ENCODE measurements at places on chromosomes 6 and 20. TPM values are rescaled to one million over a fixed set of nuclear protein-coding genes. Genes with fewer than 3 reads are reported as not detected.

Gene SCUBE3
- 2.4 TPM for polyA plus RNA-seq

GRCh38 chr6:37007340-37008043 lies 2.0 kb downstream of the FGD2 start:
- no peak overlapping the region for H3K27ac ChIP-seq
- peak overlapping the region; percentile 9 for H3K4me3 ChIP-seq
- H3K4me1 ChIP-seq, result peaks cover 6% of the 10 kb centered on the region
- DNase-seq, result no peak

DNA sequence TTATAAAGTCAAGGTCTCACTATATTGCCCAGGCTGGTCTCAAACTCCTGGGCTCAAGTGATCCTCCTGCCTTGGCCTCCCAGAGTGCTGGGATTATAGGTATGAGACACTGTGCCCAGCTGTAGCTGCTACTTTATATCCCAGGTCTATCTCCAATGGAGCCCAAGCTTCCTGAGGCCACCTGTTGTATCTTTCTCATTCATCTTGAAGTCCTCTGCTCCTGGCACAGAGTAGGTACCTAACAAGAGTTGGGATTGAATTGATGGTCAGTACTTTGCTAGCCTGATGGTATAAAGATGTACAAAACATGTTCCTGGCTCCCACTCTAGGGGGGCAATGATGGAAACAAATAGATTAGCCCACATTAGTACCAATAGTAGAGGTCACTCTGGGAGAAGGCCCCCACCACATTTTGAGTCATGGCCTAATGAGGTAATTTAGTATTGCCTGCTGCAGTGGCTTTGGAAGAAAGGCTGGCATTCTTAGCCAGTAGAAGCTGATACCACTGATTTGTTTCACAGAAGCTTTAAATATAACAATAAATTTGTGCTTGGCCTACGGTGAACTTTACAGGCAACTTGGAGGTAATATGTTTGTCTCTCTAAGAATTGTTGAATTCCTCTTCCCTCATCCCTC lies 5.4 kb downstream of the PTPN1 start:
- no peak for DNase-seq
- peaks cover 93% of the 10 kb centered on the region for H3K4me1 ChIP-seq

GRCh38 chr20:56200456-56200855 lies 48.1 kb upstream of the MC3R start:
- DNase-seq, result no peak
- H3K4me3 ChIP-seq, result no peak overlapping the region
- H3K36me3 ChIP-seq, result no peaks in the 10 kb centered on the region
- no peaks in the 10 kb centered on the region for H3K4me1 ChIP-seq
- H3K27me3 ChIP-seq, result no peaks in the 10 kb centered on the region

DNA sequence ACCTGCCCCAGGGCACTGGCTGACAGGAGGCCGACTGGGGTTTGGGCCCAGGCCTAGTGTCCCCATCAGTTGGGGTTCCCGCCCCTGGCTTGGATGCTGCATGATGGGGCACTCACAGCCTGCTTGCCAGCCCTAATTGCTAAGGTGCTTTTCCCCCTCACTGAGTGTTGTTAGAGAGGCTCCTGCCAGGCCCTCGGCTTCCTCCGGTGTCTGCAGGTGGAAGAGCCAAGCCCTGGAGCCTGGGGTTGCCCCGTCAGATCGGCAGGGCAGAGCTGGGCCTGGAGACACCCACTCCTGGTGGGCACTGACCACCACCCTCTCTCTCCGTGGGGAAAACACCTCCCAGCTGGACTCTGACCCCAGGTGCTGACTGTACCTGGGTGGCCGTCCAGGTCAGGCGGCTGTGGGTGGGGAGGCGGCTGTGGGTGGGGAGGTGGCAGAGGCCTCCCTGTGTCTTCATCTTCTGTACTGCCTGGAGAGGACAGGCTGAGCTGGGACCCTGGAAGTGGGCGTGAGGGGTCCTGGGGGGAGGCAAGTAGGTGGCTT lies 6.0 kb upstream of the CABLES2 start:
- H3K27me3 ChIP-seq, result no peaks in the 10 kb centered on the region
- peaks cover 5% of the 10 kb centered on the region for H3K4me1 ChIP-seq

GRCh38 chr20:21241406-21241805 lies 61.7 kb upstream of the XRN2 start:
- H3K4me3 ChIP-seq, result no peak overlapping the region
- H3K27ac ChIP-seq, result no peak overlapping the region
- H3K36me3 ChIP-seq, result no peaks in the 10 kb centered on the region
- no peak for DNase-seq
- no peaks in the 10 kb centered on the region for H3K27me3 ChIP-seq

DNA sequence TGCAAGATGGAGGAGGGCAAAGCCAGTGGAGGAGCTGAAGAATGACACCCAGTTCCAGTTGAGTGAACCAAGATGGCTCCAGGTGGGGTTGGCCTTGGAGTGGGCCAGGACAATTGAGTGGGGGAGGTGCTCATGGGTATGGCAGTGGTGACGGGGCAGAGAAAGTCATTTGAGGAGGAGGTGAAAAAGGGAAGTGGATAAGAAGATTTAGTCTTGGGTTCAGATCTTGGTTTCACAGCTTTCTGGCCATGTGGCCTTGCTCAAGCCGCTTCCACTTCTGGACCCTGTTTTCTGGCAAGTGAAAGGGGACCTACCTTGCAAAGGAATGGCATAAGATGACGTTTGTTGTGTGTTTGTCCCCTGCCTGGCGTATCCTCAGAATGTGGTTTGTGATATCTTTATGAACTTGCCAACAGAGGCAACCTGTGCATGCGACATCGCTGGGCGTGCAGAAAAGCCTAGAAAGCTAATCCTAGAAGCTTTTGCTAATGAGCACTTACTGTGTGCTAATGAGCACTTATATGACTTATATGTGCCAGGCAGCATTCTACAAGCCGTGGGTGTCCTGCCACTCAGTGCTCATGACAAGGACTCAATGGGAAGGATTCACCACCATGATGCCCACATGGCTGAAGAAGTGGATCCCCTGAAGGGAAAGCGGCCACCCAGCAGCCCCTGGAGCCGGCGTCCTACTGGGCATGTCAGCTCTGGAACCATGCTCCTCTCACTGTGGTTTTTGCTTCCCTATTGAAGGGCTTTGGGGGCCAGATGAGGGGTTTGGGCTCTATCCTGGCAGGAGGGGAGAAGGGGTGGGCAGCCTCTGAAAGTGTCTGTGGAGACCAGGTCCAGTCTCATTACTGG lies 23.6 kb upstream of the STX16 start:
- H3K4me1 ChIP-seq, result peaks cover 2% of the 10 kb centered on the region
- H3K4me3 ChIP-seq, result no peak overlapping the region
- no peaks in the 10 kb centered on the region for H3K36me3 ChIP-seq
- H3K27ac ChIP-seq, result no peak overlapping the region

DNA sequence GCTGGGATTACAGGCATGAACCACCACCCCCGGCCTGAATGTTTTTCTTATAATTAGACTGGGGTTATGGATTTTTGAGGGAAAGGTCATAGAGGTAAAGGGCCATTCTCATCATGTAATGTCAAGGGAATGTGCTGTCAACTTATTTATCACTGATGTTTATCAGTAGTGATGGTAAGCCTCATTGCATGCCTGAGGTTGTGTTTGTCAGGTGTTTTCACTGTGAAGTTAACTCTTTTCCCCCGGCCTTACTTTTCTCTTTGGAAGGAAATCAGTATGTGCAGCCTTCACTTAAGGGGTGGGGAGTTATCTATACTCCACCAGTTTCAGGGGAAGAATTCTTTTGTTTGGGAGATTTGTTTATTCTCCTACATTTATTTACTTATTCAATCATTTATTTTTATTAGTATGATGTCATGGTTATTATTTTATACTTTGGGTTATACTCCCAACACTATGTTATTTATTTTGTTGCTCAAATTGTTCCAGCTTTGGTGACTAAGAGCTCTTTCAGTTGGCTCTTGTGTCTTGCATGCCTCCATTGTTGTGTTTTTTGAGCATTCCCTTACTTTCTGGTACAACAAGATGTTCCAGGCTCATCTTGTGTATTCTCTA lies 2.8 kb upstream of the SLC17A5 start:
- H3K4me1 ChIP-seq, result no peaks in the 10 kb centered on the region
- H3K27me3 ChIP-seq, result no peaks in the 10 kb centered on the region
- H3K36me3 ChIP-seq, result no peaks in the 10 kb centered on the region
- no peak for DNase-seq
- H3K4me3 ChIP-seq, result no peak overlapping the region

Gene BMP7
- polyA plus RNA-seq, result 1.0 TPM

DNA sequence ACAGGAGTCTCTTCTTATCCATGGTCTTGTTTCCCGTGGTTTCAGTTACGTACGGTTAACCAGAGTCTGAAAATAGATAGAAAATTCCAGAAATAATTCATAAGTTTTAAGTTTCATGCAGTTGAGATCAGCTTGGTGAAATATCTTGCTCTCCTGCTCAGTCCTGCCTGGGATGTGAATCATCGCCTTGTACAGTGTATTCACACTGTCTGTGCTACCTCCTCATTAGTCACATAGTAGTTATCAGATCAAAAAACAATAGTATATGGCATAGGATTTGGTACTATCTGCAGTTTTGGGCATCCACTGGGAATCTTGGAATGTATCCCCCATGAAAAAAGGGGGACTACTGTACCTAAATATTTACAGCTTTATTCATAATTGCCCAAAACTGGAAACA lies 22.7 kb upstream of the MOCS1 start:
- H3K27ac ChIP-seq, result no peak overlapping the region
- H3K4me3 ChIP-seq, result no peak overlapping the region
- H3K36me3 ChIP-seq, result no peaks in the 10 kb centered on the region
- H3K27me3 ChIP-seq, result no peaks in the 10 kb centered on the region

DNA sequence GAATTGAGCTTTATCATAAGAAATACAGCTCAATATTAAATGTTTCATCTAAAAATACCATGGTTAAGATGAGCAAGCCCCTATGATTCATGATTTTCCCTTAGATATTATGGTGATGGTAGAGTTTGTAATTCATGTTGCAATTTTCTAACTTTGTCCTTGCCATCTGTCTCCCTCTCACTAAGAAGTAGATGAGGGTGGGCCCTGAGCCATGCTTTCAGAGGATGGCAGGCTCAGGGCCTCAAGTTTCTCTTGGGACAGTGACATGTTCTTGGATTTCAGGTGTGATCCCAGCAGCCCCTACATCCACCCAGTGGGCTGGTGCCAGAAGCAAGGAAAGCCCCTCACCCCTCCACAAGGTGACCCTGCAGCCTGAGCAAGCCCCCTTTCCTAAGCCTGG lies 25.6 kb downstream of the L3MBTL1 start:
- no peak overlapping the region for H3K27ac ChIP-seq
- H3K4me3 ChIP-seq, result no peak overlapping the region
- peaks cover 17% of the 10 kb centered on the region for H3K36me3 ChIP-seq
- H3K27me3 ChIP-seq, result no peaks in the 10 kb centered on the region
- no peak for DNase-seq

DNA sequence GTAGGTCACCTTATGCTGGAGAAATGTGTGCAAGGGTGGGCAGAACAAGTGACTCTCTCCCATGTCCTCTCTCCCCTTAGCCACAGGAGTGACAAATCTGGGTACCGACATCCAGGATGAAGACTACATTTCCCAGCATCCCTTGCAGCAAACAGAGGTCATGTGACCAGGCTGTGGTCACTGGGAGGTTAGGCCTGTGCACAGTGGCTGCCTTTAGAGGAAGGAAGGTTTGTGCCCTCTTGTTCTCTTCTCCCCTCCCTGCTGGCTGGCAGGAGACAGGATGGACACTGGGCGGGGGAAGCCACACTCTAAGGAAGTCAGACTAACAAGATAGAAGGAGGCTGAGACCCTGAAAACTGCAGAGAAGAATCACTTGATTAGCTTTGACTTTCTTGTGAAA lies 360.2 kb downstream of the PREX1 start:
- no peak for DNase-seq
- H3K27me3 ChIP-seq, result no peaks in the 10 kb centered on the region
- no peaks in the 10 kb centered on the region for H3K4me1 ChIP-seq

Gene CD109
- polyA plus RNA-seq, result 9.3 TPM

GRCh38 chr20:33999025-33999649 lies 5.4 kb downstream of the RALY start:
- H3K27me3 ChIP-seq, result no peaks in the 10 kb centered on the region
- DNase-seq, result no peak
- H3K4me3 ChIP-seq, result no peak overlapping the region
- peaks cover 78% of the 10 kb centered on the region for H3K4me1 ChIP-seq
- no peaks in the 10 kb centered on the region for H3K36me3 ChIP-seq
- H3K27ac ChIP-seq, result no peak overlapping the region

- no peaks in the 10 kb centered on the region for H3K4me1 ChIP-seq
- no peak overlapping the region for H3K27ac ChIP-seq
- DNase-seq, result no peak
- H3K36me3 ChIP-seq, result no peaks in the 10 kb centered on the region
Observed at GRCh38 chr6:47446669-47447330, 30.8 kb upstream of the CD2AP start.

DNA sequence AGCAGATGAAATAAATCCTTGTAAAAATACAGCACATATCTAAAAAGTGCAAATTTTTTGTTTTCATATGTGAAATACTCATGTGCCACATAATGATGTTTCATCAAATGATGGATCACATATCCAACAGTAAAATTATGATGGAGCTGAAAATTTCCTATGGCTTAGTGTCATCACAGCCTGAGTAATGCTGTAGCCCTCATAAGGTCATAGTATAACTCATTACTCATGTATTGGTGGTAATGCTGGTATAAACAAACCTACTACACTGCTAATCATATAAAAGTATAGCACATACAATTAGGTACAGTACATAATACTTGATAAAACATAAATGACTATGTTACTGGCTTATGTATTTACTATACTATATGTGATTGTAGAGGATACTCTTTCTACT lies 12.9 kb downstream of the TSPYL1 start:
- no peaks in the 10 kb centered on the region for H3K27me3 ChIP-seq
- no peak for DNase-seq
- no peak overlapping the region for H3K27ac ChIP-seq
- no peaks in the 10 kb centered on the region for H3K36me3 ChIP-seq
- H3K4me3 ChIP-seq, result no peak overlapping the region

Gene MGME1
- polyA plus RNA-seq, result 7.7 TPM

Gene PGC
- 1.1 TPM for polyA plus RNA-seq

DNA sequence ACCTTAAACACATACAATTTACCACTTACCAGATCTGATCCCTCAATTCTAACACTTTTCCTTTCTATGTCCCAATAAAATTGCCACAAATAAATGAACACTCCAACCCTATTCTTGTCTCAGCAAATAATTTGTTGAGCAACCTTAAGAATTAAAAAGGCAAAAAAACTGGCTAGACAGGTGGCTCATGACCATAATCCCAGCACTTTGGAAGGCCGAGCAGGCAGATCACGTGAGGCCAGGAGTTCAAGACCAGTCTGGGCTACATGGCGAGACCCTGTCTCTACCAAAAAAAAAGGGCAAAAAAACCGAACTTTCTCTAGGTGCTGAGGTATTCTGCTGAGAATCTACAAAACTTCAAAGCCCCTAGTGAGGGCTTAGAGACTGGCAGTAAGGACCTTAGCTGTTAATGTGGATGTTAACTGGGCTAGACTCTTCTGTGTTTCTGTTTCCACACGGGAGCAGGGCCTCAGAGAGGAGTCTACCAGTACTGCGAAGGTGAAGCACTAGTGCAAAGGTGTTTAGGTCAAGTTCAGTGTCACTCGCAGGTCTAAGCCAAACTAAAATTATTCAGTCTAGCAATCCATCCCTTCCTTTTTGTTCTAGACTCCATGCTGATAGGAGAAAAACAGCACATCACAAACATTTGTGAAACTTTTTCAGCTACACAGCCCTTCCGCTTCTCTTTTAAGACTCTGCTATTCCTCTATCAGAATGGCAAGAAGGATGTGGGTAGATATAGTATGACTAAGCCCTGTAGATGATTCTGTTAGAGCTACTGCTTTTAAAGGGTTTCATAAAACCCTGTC lies 2.6 kb downstream of the FASTKD5 start:
- no peaks in the 10 kb centered on the region for H3K27me3 ChIP-seq
- no peak for DNase-seq
- H3K36me3 ChIP-seq, result no peaks in the 10 kb centered on the region
- no peak overlapping the region for H3K27ac ChIP-seq

- peaks cover 25% of the 10 kb centered on the region for H3K4me1 ChIP-seq
- no peak overlapping the region for H3K4me3 ChIP-seq
- H3K27ac ChIP-seq, result peak overlapping the region; percentile 73
- no peaks in the 10 kb centered on the region for H3K27me3 ChIP-seq
- peak; percentile 87 for DNase-seq
- no peaks in the 10 kb centered on the region for H3K36me3 ChIP-seq
Observed at GRCh38 chr6:35238843-35239289, 20.7 kb upstream of the ZNF76 start.
